ENCODE measurements at places on chromosomes 7 and 10.

DNA sequence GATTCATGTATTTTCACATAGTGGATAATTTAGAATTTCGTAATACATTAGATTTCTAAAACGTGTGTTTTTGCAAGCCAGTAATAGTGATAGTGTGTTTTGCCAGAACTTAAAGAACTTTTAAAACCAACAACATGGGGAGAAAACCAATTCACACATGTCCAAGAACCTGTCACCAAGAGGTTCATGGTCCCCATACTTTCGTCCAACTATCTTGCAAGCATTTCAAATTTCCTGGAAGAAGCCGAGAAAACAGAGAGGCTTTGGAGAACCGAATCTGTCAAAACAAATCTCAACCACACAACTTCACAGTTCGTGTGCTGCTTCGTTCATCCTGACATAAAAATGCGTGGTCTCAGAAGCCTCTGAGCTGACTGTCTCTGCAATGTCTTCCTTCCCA is 31.9 kb downstream of the GFRA1 start:
- no peak for DNase-seq

DNA sequence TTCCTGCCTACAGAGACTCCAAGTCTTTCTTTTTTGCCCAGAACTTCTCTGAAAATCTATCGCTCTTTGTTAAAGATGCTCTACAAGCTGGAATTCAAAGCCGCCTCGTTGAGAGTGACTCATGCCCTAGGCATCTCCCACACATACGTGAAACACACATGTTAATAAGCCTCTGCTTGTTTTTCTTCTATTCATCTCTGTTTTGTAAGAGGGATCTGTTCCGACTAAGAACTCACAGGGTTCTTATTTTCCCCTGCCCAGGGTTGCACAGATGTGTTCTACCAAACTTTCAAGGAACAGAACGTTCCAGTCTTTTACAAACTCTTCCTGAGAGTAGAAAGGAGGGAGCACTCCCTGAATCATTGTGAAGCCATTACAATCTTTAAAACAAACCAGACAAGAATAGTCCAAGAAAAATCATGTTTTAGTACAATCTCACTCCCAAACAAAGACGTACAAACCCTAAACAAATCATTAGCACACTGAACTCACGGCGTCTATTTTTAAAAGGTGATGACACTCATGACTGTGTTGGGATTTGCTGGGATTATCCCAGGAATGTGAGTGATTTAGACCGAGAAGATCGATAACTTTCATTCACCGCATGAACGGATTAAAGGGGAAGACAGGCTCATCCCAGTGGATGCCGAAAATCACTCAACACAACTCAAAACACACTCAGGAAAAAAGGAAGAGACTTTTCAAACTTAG is 55.3 kb upstream of the INPP5A start:
- no peak for DNase-seq

GRCh38 chr10:77637532-77638320 is at the start of gene KCNMA1:
TSS of gene KCNMA1 (minus strand) at chr10:77637808.
- DNase-seq: no peak

- DNase-seq: no peak
Observed at GRCh38 chr10:9621216-9621615, 1396.5 kb upstream of the CELF2 start.

DNA sequence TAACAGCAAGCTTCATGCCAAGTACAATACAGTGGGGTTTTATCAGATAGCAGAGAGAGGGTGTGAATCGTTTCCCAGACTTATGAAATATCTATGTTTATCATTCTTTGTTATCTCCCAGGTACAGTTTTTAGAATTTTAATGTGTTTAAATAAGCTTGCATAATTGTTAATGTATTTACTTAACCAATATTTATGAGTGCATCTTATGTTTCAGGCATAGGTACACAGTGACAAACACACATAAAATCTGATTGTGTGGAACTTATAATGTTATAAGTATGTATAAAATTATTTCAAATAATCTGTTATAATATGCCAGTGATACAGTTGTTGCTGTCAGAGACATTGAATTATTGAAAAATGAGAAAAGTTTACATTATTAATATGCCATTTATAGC is 1011.4 kb upstream of the C7orf33 start:
- no peak for DNase-seq

- no peak for DNase-seq
Observed at GRCh38 chr10:15346440-15347141, 24.5 kb downstream of the FAM171A1 start.

- DNase-seq: no peak
Observed at GRCh38 chr10:31272841-31273240, 46.2 kb upstream of the ZEB1 start.

- no peak for DNase-seq
Observed at GRCh38 chr7:55476852-55477780, 95.2 kb downstream of the VOPP1 start.

DNA sequence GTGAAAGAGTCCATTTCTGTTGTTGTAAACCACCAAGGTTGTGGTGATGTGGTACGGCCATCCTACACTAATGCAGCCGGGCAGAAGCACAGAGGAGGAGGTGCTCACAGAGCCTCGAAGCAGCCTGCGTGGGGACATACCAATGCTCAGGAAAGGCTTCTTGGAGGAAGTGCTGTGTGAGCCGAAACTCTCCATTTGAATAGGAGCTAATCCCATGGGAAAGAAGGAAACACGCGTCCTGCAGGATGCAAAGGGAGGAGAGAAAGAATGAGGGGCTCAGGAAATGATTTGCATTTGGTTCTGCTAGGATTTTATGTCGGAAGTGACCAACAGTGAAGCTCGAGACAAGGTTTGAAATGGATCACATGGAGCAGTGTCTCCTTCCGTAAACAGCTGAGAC is 477.9 kb upstream of the ANKRD30A start:
- DNase-seq: no peak

DNA sequence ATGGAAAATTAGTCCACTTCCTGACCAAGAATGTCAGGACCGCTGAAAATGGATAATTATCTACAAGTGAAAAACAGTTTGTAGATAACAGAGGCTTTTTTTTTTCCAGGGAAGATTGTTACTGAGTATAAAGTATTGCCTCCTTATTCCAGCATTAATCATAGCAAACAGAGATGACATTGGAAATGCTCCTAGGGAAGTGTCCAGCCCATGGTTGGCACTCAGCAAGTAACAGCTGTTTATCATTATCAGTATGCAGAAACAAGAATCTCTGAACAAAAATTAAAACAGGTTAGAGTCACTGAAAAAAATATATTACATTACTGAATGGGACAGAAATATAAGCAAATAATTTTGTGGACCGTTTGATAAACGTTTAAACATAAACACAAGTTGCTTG is 14.6 kb downstream of the FGL2 start:
- peak; percentile 18 for DNase-seq

DNA sequence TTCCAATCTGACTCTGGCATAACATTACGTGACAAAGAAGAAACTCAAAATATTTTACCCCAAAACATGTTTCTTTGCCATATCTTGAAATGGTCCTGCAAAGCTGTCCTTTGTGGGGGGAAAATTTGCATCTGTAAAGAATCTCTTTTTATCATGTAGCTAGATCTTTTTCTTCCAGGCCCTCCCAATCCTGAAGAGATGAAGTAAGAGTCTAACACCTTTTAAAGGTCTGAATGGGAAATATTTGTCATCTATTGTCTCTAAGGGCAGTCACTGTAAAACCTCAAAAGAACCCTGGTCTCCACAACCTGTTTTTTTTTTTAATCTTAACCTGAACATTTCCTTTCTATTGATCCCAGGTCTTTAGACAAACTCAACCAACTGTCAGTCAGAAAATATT is 8.6 kb downstream of the OR2AE1 start:
- DNase-seq: no peak

DNA sequence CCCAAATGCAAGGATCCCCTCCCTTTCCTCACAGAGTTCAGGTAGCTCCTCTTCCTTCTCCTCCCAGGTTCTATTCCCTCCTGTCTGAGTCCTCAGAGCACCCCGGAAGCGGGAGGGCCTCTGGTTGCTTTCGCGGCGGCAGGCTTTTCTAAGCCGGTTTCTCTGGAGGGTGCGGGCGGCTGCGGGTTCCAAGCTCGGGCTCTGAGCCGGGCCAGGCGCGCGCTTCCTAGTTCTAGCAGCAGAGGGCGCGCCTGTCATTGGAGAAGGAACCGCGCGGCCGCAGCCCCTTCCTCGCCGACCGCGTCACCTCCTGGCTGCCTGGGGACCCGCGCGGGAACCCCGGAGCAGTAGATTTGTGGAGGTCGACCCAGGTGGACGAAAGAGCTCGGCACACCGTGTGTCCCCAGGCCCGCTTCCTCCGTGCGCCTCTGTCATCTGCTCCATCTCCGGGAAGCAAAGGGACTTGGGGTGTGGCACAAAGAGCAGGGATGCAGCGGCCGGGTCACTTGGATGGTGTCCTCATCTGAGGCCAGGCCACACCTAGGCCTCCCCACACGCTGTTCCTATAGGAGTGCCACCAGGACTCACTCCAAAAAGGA is 389.0 kb upstream of the PODXL start:
- DNase-seq: no peak

- DNase-seq: no peak
Observed at GRCh38 chr7:32577421-32577820, 82.1 kb downstream of the AVL9 start.

DNA sequence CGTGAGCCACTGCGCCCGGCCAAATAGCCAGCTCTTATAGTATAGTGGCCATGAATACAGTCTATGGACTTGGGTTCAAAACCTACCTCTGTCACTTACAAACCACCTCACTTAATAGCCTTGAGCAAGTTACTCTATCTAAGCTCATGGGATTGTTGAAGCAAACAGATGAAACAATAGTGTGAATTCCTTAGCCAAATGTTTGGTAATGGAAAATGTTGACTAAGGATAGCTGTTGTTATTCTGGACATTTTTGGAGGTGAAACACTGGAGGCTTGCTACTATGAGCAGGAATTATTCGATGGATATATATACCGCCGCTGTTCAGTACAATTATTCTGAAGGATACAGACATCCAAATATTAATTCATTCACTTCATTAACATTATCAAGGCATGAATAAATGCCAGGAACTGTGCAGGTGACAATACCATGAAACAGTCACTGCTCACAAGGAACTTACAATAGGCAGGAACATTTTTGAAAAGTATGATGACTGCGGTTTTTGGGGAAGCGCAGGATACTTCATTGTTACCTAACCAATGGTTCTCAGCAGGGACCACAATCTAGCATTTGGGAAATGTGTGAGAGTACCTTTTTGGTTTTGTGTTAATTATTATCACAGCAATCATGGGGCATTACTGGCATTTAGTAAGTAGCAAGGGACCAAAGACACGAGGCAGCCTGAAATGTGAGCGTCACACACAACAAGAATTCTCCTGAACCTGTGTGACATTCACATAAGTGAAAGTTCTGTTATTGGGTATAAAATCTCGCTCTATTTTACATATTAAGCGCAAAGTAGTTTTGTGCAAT is 55.7 kb downstream of the CUBN start:
- DNase-seq: no peak

DNA sequence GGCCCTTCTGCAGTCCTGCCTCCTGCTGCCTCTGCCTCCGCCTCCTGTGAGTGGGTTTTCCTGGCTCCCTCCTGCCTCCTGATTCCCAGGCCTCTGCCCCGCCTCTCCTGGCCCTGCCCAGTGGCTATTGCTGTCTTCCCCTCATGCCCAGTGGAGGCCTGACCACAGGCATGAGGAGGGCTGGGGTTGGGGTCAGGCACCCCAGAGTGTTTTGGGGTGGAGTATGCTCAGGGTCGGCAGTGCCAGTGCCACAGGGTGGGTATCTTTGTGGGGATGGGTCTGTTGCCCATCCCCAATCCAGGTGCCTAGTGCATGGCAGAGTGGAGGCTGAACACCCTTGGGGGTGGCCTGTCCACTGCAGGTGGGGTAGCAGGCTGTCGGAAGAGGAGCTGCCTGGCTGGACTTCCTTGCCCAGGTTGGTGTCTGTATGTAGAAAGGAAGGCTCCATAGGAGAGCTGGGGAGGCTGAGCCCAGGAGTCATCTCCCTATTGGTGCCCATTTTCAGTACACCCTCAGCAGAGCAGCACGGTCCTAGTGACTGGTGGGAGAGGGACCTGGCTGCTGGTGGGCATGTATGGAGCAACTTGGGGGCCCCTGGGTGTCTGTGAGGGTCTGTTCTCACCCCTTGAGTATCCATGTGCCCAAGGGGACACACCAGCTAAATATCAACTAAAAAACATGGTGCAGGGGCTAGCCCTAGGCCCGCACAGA is 62.2 kb downstream of the ARHGAP22 start:
- DNase-seq: no peak

Data from AG09319 (cell line).